Uterus (tissue), 4 donors: ENCODE measurements at places on chromosomes 1 and 21. TPM values are rescaled to one million over a fixed set of nuclear protein-coding genes. Genes with fewer than 3 reads are reported as not detected.

DNA sequence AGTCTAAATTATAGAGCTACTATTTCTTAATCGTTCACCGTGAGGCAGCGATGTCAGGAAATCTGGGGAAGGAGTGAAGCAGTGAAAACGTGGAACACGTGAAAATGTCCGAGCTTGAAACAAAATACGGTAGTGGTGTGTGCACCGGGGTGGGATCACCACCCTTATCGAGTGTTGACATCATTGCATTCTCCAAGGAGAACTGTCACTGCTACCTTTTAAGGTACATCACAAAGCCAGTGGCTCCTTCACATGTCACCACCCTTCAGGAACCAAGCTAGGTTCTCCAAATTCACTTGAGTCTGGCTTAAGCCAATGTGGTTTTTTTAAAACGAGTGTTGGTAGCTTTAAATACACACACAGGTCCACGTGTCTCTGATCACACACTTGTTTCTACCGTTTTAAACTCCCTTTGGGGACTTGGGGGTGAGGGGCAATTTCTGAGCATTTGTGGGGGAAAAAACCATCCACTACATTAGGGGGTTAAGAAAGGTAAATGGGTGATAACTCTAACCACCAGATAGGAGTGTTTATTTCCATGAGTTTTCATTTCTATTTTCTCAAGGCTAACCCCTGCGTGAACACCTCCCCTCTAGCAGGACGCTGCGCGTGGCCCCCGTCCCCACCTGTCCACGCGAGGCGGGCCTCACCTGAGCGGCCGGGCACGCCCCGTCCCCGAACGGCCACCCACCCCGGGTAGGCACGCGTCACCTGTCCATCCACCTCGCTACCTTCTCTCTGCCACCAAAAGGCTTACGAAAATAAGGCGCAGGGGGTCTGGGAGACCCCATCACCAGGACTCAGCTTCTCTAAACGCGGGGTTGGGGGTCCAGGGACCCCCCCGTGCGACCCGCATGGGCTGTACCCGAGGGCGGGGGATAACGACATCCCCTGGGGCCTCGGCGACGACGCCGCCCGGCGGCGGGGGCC, 978 bp downstream of the PRDM15 start:
- no peaks in the 10 kb centered on the region for H3K36me3 ChIP-seq
- peak overlapping the region; percentile 78 for H3K27ac ChIP-seq
- H3K27me3 ChIP-seq: no peaks in the 10 kb centered on the region
- no peaks in the 10 kb centered on the region for H3K4me1 ChIP-seq
- DNase-seq: peak; percentile 37
- peak overlapping the region; percentile 89 for H3K4me3 ChIP-seq

- H3K4me3 ChIP-seq: no peak overlapping the region
- no peaks in the 10 kb centered on the region for H3K27me3 ChIP-seq
- peak overlapping the region; percentile 80 for H3K27ac ChIP-seq
- no peak for DNase-seq
- H3K4me1 ChIP-seq: peaks cover 44% of the 10 kb centered on the region
Measured at GRCh38 chr1:203638950-203639349, 12.3 kb downstream of the ATP2B4 start.

The FNBP1L gene
- total RNA-seq: 25.3 TPM

The GRHL3 gene
- total RNA-seq: not detected

GRCh38 chr21:32940079-32941014, 85.4 kb upstream of the OLIG2 start:
- H3K4me1 ChIP-seq: no peaks in the 10 kb centered on the region
- H3K27ac ChIP-seq: no peak overlapping the region
- no peak overlapping the region for H3K4me3 ChIP-seq
- H3K27me3 ChIP-seq: no peaks in the 10 kb centered on the region
- no peak for DNase-seq
- no peaks in the 10 kb centered on the region for H3K36me3 ChIP-seq

The S100A7 gene
- not detected for total RNA-seq

DNA sequence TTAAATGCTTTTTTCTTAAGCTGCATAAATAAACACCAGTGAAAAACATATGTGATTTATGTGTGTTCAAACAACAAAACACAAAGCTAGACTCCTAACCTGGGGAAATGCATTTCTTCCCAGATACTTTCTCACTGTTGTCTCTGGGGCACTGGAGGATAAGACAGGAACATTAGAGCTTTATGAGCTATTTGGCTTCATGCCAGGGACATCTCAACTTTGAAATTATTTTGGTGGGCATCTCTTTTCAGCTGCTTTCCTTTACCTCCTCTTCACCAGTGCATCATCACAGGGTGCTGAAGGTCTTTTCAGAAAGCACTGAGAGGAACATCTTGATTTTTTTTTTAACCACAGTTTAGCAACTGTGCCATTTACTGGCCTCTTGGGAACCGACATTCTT, 212.9 kb downstream of the DNM3 start:
- no peaks in the 10 kb centered on the region for H3K27me3 ChIP-seq
- H3K4me1 ChIP-seq: no peaks in the 10 kb centered on the region
- H3K36me3 ChIP-seq: no peaks in the 10 kb centered on the region
- no peak for DNase-seq
- H3K4me3 ChIP-seq: no peak overlapping the region
- peak overlapping the region; percentile 12 for H3K27ac ChIP-seq

The LCE2B gene
- not detected for total RNA-seq

The EDARADD gene
- total RNA-seq: 0.55 TPM

- H3K27me3 ChIP-seq: no peaks in the 10 kb centered on the region
- H3K4me1 ChIP-seq: no peaks in the 10 kb centered on the region
- DNase-seq: no peak
- no peak overlapping the region for H3K27ac ChIP-seq
Measured at GRCh38 chr1:55955016-55955621, 624.2 kb downstream of the PLPP3 start.

- no peaks in the 10 kb centered on the region for H3K36me3 ChIP-seq
- H3K4me3 ChIP-seq: no peak overlapping the region
- H3K27me3 ChIP-seq: no peaks in the 10 kb centered on the region
- DNase-seq: peak; percentile 52
- H3K4me1 ChIP-seq: no peaks in the 10 kb centered on the region
- no peak overlapping the region for H3K27ac ChIP-seq
Measured at GRCh38 chr1:153422450-153423068, 6.2 kb downstream of the S100A7A start.

The NCAM2 gene
- 43.4 TPM for total RNA-seq

The RCSD1 gene
- total RNA-seq: 16.7 TPM

DNA sequence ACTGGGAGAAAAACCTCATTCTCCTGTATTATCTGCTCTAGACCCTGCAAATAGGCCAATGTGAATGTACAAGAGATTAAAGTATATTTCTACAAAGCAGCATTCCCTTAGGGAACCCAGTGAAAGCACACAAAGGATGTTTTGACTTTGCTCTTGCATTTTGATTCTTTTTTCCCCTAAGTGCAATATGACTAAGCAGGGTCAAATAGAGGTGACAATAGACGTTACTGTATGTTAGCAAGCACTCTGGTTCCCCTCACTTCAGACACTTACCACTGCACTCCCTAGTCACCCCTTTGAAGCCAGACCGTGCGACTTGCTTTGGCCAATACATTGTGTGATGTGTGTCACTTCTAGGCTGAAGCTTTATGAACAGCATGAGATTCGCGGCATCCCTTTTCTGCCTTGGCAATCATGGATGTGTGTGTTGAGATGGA, 209.7 kb downstream of the RHOU start:
- H3K27ac ChIP-seq: no peak overlapping the region
- DNase-seq: no peak
- no peak overlapping the region for H3K4me3 ChIP-seq
- H3K36me3 ChIP-seq: no peaks in the 10 kb centered on the region
- H3K4me1 ChIP-seq: no peaks in the 10 kb centered on the region
- no peaks in the 10 kb centered on the region for H3K27me3 ChIP-seq

The HNRNPCL2 gene
- not detected for total RNA-seq

- no peak for DNase-seq
- H3K27ac ChIP-seq: no peak overlapping the region
- H3K36me3 ChIP-seq: no peaks in the 10 kb centered on the region
- H3K27me3 ChIP-seq: no peaks in the 10 kb centered on the region
- no peaks in the 10 kb centered on the region for H3K4me1 ChIP-seq
- H3K4me3 ChIP-seq: no peak overlapping the region
Measured at GRCh38 chr1:204733869-204734596, 48.5 kb upstream of the LRRN2 start.

DNA sequence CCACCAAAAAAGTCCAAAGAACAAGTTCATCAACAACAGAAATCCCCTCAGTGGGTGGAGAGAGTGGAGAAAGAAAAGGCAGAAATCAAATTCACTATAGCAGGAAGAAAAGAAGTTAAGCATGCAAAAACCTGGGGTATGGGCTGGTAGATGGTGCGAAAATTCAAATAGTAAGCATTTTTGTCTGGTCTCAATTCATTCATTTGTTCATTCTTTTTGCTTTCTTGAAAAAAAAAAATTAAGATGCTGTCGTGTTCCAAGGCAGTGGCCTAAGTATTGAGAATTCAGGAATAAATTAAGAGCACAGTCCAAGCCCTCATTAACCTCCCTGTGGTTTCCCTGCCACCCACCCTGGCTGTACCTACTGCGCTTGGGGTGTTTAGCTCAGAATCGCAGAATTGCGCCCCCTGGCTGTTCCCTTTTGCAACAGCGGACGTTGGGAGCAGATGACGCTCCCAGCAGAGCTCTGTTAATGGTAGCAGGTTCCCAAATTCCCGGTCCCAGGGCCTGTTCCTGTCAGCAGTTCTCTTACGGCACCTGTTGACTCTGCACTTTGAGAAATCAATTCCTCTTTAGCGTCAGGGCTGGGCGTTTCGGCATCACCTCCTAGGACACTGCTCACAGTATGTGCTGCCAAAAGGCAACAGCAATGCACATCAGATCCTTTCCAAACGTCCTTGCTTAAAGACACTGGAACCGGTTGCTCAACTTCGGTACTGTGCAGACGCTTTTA, 34.0 kb upstream of the SSX2IP start:
- DNase-seq: no peak
- no peaks in the 10 kb centered on the region for H3K36me3 ChIP-seq
- no peaks in the 10 kb centered on the region for H3K27me3 ChIP-seq
- H3K27ac ChIP-seq: no peak overlapping the region

DNA sequence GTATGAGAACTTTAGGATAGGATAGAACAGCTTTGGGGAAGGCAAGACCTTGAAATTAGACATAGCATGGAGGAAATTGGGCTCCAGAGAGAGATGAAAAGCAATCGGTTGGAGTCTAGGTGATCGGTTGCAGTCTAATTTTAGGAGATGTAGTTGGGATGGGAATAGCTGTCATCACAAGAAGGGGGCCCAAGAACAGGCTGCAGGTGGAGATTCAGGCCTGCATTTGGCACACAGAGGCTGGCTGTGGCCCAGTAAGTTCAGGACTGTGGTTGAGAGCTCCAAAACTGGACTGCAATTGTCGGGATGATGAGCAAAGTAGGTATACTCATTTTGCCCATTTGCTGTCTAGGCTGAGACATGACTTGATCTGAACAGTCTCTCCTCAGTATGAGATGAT, 301.3 kb upstream of the B3GALT2 start:
- no peaks in the 10 kb centered on the region for H3K4me1 ChIP-seq
- no peak overlapping the region for H3K27ac ChIP-seq
- DNase-seq: no peak

GRCh38 chr1:3473381-3473844, 18.9 kb downstream of the ARHGEF16 start:
- no peaks in the 10 kb centered on the region for H3K27me3 ChIP-seq
- H3K36me3 ChIP-seq: no peaks in the 10 kb centered on the region
- no peaks in the 10 kb centered on the region for H3K4me1 ChIP-seq
- no peak overlapping the region for H3K4me3 ChIP-seq

- DNase-seq: no peak
- no peak overlapping the region for H3K27ac ChIP-seq
- H3K27me3 ChIP-seq: no peaks in the 10 kb centered on the region
- H3K4me3 ChIP-seq: no peak overlapping the region
Measured at GRCh38 chr21:45806042-45806441, 162.5 kb downstream of the PCBP3 start.

- no peak overlapping the region for H3K27ac ChIP-seq
- no peak for DNase-seq
- no peak overlapping the region for H3K4me3 ChIP-seq
Measured at GRCh38 chr1:115129071-115129640, 39.9 kb upstream of the TSPAN2 start.

DNA sequence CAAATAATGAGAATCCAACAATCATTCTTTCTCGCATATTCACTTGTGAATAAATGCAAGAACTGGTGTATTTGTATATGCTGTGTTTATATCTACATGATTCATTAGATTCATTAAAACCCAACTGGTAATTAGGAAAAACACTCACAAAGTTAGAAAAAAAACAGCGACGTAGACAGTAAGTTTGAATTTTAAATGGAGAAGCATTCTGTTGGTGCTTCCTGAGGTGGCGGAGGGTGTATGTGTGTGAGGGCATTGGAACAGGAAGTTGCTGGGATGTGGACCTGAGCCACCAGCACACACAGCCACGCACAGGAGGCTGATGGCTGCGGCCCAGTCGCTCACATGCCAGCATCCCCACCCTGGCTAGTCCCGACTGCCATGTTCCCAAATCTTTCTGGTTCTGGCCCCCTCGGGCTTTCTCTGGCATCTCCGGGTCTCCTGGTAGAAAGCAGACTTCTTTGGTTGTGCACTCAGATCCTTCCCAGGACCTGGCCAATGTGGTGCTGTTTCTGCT, 121.6 kb upstream of the IRF2BP2 start:
- H3K36me3 ChIP-seq: no peaks in the 10 kb centered on the region
- no peaks in the 10 kb centered on the region for H3K27me3 ChIP-seq
- no peak for DNase-seq
- no peak overlapping the region for H3K4me3 ChIP-seq

DNA sequence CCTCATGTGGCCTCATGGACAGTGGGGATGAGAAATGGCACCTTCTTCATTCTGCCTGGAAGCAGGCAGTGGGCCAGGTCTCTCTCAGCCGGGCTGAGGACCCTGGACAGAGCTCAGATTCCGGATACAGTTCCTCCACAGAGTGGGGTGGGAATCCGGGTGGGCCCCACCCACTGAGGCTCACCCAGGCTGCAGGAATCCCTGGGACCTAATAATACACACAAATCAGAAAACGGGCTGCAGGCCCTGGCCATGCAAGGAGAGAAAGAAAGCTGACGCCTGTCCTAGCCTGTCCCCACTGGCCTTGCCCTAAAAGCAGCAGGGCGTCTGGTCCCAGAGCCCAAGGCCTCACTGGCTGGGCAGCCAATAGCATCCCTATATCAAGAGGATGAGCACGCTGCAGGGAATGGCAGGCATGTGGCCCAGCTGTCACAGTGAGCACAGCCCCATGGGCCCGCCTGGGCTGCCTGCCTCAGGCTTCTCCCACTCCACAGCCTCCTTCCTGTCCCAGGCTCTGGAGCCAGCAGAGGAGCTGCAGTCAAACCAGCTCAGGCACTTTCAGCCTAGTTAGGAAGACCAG, 25.3 kb downstream of the ACTA1 start:
- no peaks in the 10 kb centered on the region for H3K36me3 ChIP-seq
- H3K27me3 ChIP-seq: no peaks in the 10 kb centered on the region
- H3K4me3 ChIP-seq: no peak overlapping the region
- no peak overlapping the region for H3K27ac ChIP-seq
- DNase-seq: no peak

DNA sequence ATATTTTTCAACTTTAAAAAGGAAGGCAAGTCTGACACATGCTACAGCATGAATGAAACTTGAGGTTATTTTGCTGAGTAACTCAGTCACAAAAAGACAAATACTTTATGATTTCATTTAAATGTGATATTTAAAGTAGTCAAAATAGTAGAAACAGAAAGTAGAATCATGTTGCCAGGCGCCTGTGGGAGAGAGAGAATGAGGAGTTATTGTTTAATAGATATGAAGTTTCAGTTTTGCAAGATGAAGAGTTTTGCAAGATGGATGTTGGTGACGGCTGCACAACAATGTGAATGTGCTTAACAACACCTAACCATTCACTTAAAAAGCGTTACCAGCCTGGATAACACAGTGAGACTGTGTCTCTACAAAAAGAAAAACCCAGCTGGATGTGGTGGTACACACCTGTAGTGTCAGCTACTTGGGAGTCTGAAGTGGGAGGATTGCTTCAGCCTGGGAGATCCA, 20.7 kb upstream of the ATP1A1 start:
- no peaks in the 10 kb centered on the region for H3K27me3 ChIP-seq
- no peak overlapping the region for H3K27ac ChIP-seq
- no peak overlapping the region for H3K4me3 ChIP-seq
- H3K36me3 ChIP-seq: no peaks in the 10 kb centered on the region
- DNase-seq: no peak
